NCI-H1436 treated with DMSO at 0.1 percent for 48 hours (cell line): ENCODE measurements at places on chromosomes 5 and 9.

GRCh38 chr9:93026640-93027039 lies 31.9 kb upstream of the SUSD3 start:
- DNase-seq = no peak

DNA sequence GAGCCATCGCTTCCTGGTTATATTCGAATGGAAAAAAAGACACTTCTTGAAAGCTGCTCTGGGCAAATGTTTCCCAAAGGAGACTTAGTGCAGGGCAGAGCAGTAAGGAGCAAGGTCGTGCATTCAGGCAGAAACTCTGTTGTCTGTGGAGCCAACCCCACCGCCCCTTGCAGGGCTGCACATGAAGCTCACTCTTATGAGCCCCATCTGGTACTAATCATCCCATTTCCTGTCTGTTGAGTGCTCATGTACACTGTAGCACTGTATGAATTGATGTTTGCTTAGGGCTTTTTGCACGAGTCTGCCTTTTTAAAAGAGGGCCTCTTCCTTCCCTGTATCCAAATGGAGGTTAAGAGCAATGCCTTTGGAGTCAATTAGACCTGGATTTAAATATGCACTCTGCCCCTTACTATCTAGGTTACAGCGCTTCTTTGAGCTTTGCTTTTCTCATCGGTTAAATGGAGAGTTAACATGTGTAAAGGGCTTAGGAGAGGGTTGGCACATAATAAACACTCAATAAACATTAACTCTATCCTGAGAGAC lies 25.4 kb downstream of the HMHB1 start:
- DNase-seq = peak; percentile 90

GRCh38 chr5:57184322-57184721 lies 10.5 kb downstream of the GPBP1 start:
- no peak for DNase-seq

GRCh38 chr5:28286566-28286965 lies 1248.2 kb upstream of the CDH9 start:
- DNase-seq = no peak

GRCh38 chr5:135046661-135047346 lies 12.8 kb upstream of the PITX1 start:
- no peak for DNase-seq

- DNase-seq = no peak
Measured at GRCh38 chr9:119483153-119483552, 113.9 kb upstream of the BRINP1 start.

DNA sequence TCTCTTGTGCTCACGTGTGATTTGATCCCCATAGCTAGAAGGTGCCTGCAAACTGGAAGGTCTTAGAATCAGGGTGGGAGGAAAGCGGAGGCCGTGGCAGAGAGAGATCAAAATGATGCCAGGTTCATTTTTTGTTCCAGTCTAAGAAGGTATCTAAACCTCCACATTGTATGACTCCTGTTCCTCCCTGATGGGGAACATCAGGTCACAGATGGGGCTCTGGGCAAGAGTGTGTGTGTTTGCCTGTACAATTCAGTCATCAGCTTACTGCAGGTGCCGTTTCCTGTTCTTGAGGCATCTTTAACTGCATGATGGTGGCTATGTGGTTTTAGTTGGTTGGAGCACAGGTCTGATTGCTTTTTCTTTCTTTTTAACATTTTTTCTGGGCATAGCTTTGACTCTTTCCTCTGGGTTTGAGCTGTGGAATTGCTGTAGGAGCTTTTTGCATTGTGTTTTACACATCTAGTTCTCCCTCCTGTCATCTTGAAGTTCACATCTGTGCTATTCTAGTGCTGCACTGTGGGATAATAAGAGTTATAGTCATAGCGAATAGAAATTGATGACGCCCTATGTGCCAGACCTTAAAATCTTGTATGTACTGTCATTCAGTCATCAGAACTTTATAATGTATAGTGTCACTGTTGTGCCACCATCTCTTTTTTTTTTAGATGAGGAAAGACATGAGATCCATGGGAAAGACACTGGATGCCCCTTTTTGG lies 30.8 kb downstream of the ARHGAP26 start:
- no peak for DNase-seq

- DNase-seq = peak; percentile 90
Measured at GRCh38 chr5:143222287-143223231, 180.9 kb downstream of the NR3C1 start.

- DNase-seq = no peak
Measured at GRCh38 chr5:101009758-101010519, 106.9 kb upstream of the ST8SIA4 start.

- DNase-seq = no peak
Measured at GRCh38 chr5:29902859-29903258, 1290.6 kb upstream of the CDH6 start.

DNA sequence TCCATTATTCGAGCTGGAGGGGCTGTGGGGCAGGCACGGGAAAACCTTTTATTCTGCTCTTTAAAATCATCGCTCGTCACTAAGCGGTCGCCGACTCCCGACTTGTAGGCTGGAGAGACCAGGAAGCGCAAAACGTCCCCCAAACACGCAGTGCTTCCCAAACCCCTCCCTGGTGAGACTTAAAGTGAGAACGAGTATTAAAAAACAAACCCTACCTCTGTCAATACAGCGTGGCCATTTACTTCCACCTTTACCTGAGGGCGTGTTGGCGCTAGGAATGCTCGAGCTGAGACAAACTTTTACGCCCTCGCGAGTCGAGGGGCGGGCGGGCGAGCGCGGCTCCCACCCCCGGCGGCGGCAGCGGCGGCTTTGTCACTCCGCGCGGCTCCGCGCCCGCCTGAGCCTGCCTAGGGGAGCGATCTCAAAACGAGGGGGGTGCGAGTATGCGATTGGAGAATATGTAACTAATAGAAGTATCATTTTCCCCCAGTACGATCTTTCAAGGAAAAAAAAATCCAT lies at the start of gene NR2F1-AS1:
NR2F1-AS1 (minus strand) TSS at position 293 of the 519 bp plus-strand sequence.
- no peak for DNase-seq

DNA sequence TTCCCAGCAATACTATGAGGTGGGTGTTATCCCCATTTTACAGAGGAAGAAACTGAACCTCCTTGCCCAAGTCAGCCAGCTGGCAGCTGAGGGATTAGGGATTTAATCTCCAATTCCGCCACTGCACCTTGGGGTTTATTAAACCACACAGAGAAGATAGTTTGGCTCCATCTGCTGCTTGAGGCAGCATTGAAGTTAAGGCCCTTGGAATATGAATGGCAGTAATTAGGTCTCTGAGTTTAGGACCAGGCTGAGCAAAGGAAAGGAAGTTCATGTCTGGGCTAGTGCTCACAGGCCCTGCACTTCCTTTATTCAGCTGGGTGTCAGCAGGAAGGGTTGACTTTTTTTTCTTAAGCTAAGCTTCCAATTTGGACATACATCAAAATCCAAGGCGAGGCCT lies 86.9 kb upstream of the GDNF start:
- DNase-seq = no peak

- no peak for DNase-seq
Measured at GRCh38 chr9:97529363-97530076, 28.1 kb downstream of the TMOD1 start.

DNA sequence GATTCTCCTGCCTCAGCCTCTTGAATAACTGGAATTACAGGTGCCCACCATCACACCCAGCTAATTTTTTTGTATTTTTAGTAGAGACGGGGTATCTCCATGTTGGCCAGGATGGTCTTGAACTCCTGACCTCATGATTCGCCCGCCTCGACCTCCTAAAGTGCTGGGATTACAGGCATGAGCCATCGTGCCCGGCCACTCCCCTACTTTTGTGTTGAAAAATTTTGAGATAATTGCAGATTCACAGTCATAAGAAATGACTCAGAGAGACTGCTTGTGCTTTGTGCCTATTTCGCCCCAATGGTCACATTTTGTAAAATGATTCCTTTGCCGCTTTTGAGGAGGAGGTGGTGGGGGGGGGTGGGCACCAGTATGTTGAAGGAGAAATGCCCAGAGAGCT lies 48.1 kb upstream of the SH3PXD2B start:
- DNase-seq = no peak

- no peak for DNase-seq
Measured at GRCh38 chr5:31366941-31367340, 165.0 kb downstream of the DROSHA start.

GRCh38 chr5:180205916-180206315 lies 3.1 kb downstream of the RASGEF1C start:
- no peak for DNase-seq

DNA sequence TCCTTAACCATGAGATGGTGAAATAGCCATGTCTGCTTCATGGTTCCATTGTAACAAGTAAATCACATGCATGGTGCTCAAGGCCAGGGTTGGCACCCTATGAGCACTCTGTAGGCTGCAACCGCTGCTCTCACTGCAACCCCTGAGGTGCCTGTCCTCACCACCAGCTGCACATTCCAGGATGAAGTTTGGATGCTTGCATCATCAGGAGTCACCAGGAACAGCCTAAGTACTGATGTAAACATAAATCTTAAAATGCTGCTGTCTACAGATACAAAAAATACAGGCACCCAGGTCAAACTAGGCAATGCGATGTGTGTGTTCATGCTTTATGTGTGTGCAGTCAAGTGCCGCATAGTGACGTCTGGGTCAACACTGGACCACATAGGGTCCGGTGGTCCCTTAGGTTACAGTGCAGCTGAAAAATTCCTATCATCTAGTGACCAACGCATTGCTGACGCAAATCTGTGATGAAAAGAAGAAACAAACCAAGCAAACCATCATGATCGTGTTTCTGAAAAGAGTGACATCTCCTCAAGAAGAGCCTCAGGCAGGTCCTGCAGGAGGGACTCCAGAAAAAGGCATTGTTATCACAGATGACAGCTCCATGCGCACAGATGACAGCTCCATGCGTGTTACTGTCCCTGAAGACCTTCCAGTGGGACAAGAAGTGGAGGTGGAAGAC lies 234.8 kb downstream of the AUH start:
- no peak for DNase-seq
